NCI-H1105 (cell line): ENCODE measurements at places on chromosomes 6 and 20.

DNA sequence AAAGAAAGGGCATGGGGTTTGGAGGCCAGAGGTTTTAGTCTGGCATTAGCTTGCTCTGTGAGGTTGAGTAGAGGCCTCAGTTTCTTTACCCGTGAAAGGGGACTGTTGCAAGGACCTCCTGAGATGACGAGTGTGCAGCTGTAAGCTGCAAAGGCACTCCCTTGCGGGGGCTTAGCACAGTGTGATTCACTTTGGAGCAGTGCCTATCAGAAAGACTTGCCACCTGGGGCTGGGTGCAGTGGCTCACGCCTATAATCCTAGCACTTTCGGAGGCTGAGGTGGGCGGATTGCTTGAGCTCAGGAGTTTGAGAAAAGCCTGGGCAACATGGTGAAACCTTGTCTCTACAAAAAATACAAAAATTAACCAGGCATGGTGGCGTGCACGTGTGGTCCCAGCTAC is 7.5 kb upstream of the BAK1 start:
- DNase-seq, result no peak

DNA sequence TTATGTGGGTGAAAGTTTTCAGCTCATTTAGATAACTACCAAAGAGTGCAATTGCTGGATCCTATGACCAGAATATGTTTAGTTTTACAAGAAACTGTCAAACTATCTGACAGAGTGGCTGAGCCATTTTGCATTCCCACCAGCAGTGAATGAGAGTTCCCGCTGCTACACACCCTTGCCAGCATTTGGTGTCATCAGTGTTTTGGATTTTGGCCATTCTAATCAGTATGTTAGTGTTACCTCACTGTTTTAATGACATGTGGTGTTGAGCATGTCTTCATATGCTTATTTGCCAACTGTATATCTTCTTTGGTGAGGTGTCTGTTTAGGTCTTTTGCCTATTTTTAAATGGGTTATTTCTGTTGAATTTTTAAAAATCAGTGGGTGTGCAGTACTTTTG is 120.9 kb downstream of the CFAP61 start:
- DNase-seq, result no peak

DNA sequence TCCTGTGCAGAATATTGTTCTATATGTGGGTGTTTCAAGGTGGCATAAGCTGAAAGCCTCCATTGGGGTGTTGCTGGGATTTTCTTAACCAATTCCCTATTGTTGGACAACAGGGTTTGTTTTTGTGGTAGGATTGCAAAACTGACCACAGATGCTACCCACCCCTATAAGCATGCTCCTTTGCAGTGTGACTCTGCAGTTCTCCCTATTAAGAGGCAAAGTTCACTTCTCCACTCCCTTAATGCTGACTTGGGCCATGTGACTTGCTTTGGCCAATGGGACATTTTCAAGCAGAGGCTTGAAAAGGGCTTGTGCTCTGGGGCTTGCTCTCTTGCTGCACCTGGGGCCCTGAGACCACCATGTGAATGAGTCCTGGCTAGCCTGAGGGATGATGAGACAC is 8.5 kb upstream of the ANGPT4 start:
- DNase-seq, result no peak

- DNase-seq, result no peak
These were observed 148.5 kb upstream of the BEND6 start for GRCh38 chr6:56806368-56806767.

- no peak for DNase-seq
These were observed 55.0 kb downstream of the PPP1R3G start for GRCh38 chr6:5139828-5140771.

DNA sequence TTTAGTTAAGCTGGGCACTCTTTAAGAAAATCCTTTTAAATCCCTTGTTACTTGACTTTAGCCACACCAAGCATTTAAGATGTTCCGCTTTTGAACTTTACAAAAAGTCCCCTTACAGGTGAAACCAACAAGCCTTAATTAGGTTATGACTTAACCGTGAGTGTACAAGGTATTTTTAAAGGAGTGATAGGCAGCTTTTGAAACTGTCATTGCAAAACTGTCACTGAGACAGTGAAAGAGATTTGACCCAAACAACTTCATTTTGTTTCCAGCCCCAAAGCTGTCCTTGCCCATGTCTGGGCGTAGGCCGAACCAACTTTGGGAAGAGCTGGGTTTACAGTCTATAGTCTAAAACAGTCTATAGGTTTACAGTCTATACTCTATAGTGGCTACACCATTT is 305.4 kb downstream of the FARS2 start:
- DNase-seq, result no peak

GRCh38 chr20:6663104-6663503 is 104.4 kb upstream of the BMP2 start:
- DNase-seq, result no peak

GRCh38 chr6:135243871-135244796 is 63.0 kb downstream of the MYB start:
- no peak for DNase-seq

GRCh38 chr6:45929421-45930361 is 86.0 kb downstream of the CLIC5 start:
- DNase-seq, result no peak

DNA sequence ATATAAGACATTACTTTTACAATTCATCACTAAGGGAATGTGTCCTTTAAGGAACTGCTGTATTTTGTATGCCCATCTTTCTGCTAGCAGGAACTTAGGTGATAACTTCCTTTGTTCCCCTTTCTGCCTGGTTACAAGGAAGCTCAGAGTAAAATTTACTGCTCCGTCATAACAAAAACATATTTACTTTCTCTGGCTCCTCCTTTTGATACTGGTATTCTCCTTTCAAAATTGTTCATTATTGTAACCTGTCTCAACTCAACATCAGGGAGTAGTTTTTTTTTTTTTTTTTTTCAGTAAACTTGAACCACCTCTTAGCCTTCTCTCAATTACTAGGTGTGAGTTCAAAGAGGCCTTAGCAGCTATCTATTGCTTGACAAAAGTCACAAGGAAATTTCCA is 37.1 kb downstream of the RIPOR2 start:
- DNase-seq, result no peak
